ENCODE measurements at places on chromosomes 13 and 19.

DNA sequence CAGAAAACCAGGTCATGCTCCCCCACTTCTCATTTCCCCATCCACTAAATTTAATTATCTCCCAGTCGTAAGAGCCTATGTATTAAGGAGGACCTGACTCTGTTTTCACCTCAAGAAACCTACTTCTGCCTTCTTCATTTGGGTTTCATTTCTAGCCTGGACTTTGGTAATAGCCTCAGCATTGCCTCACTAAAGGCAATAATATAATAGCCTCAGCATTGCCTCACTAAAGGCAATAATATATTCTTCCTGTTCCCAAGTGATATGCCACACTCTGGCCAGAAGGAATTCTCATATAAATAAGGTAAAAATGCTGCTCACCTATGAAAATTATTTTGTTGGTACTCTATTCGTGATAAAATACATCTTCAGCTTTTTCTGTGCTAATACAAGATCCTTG, 993.9 kb downstream of the EFNB2 start:
- DNase-seq: no peak

DNA sequence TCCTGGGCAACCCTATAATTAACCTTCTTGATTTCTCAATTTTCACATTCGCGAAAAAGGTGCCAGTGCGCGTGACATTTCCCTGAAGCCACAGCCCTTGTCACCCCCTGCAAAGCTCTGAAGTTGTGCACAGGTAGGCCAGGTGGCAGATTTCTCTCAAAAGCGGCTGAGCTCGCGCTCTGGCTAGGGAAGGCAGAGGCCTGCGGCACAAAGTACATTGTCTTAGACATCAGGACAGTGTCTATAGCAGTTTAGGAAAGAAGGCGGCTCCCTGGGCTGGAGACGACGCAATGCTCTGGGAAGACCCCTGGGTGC, 42.9 kb upstream of the ZNF14 start:
- DNase-seq: peak; percentile 18

- peak; percentile 25 for DNase-seq
These were observed 529 bp downstream of the LONP1 start for GRCh38 chr19:5719274-5719960.

- DNase-seq: no peak
These were observed 1014.9 kb upstream of the ATXN8OS start for GRCh38 chr13:69092615-69093322.

DNA sequence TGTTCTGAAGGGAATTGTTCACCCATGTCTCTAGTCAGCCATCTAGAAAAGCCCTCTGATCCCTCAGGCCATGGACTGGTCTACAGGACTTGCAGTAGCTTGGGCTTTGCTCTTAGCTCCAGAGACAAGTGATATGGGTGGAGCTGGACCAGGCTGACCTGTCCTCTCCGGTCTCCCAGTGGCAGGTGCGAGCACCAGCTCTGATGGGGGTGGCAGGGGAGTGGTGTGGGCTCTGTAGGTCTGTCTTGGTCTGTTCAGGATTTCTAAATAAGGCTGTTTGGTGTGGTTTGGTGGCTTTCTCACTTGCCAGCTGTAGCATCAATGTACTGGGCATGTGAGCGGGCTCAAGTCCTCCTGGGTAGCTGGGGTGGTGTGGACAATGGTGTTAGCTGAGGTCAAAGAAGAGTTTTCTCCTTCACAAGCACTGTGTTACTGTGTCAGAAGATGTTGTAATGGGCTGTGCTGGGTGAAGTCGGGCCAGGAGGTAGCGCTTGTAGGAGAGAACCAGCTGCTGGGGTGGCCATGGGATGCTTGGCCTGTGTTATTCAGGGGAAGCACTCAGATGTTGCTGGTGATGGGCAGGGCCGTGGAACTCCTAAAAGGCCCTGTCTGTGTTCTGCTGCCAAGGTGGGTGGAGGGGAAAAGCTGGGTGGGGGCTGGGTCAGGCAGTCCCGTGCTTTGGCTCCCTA, 16.9 kb downstream of the GPC6 start:
- DNase-seq: no peak

- no peak for DNase-seq
These were observed 3.4 kb upstream of the CTU1 start for GRCh38 chr19:51111606-51112005.

- no peak for DNase-seq
These were observed 8.3 kb downstream of the NTN5 start for GRCh38 chr19:48664476-48664875.

GRCh38 chr19:3471954-3472655, 8.2 kb downstream of the SMIM24 start:
- peak; percentile 69 for DNase-seq

DNA sequence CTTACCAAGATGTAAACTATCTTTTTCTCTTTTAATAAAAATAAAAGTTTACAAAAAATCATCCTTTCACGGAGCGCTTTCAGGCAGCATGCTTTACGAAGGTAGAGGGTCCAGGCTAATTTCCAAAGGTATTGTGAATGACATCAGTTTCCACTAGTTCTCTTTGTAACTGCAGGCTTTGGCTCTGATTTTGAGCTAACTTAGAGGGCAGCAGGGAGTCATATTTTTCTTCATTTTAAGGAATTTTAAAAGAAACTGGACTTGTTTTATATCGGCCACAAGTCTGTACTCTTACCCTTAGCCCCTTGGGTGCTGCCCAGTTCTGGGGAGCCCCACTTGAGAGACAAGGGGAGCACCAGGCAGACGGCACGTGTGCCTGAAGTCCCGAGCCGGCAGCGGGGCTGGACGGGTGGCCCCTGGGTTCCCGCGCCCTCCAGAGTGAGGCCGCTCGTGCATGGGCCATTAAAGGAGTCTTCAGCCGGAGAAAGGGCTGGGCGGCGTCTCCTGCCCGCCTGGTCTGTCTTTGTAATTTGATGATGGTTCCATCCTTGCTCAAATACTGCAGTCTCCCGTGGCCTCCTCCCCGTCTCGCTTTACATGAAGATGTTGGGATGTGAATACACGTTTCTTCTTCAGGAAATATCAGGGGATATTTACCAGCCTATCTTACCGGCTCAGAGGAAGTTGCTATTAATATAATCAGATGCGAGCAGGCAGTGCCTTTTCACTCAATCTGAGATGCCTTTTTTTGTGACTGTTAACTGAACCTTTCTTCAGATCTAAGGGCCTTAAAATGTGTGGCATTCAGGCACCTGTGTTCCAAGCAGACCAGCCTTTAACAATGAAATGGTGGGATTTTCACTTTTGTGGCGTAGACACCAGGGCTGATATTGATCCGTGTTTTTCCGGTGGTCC, 67.4 kb downstream of the GGACT start:
- DNase-seq: no peak

DNA sequence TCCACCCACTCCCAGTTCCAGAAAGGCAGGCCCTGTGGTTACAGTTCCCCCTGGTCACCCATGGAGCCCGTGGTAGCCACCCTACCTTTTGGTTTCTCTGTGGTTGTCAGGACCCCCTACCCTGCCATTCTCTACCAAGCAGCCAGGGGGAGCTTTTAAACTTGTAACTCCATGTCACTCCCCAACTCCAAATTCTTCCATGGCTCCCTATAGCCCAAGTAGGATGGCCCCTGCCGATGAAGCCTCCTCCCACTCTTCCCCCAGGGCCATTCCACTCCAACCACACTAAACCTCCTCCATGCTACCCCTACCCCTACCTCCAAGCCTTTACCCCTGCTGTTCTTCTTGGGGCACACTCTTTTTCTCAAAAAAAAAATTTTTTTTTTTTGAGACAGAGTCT, 2.2 kb downstream of the S1PR2 start:
- DNase-seq: peak; percentile 48

DNA sequence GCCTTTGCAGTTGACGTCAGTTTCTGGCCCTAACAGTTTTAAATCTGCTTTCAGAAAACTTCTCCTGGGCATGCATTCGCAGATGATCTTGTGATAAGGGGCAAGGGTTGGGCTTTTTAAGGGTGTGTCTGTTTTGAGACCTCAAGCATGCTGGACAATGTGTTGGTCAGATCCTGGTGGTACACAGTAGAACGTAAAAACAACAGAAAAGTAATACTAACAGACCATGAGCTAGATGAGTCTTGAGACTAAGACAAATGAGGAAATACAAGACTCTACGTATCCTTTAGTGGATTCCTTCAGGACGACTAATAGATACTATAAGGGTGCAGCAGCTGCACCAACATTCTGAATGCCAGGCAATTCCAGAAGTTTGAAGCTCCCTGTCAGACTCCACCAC, 237.6 kb downstream of the DNAJC15 start:
- DNase-seq: no peak

GRCh38 chr13:20151612-20152011, 9.2 kb downstream of the GJA3 start:
- DNase-seq: no peak

- no peak for DNase-seq
These were observed 208.5 kb upstream of the ZNF536 start for GRCh38 chr19:30163663-30164062.

- DNase-seq: peak; percentile 83
These were observed 13.3 kb downstream of the CD70 start for GRCh38 chr19:6577476-6578125.

GRCh38 chr19:615619-616018, 17.7 kb downstream of the POLRMT start:
- DNase-seq: peak; percentile 43

DNA sequence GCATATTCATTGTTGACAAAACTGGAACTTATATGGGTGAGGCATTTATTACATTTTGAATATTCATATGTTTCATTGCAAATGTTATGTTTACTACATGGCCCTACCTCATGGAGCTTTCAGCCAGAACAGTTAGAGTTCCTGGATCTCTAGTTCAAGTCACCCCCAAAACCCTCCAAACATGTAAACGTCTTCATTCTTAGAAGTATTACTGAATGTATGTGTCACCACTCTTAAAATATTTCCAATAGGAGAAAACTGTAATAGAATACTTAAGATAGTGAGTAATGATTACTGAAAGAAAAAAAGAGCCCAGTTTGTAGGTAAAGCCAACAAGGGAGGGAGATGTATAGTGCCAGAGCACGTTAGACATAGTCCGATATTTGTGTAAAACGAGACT, 23.5 kb downstream of the URI1 start:
- no peak for DNase-seq

- DNase-seq: no peak
These were observed 29.1 kb downstream of the INTS6 start for GRCh38 chr13:51423766-51424165.

DNA sequence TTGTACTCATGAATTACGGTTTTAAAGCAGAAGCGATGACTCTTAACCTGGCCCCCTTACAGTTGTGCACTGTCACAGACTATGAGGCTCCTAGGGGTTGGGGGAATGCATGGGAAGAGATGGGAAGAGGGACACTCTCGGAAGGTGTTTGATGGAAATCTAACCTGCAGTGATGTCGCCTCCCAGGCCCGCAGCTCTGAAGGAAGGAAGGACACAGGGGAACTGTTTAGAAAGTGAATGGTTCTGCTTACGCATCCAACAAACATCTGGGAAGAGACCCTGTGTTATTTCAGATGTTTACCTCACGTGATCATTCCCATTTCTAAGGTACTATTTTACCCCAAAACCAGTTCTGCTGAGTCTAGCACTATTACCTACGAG, 48.0 kb upstream of the SLC7A9 start:
- DNase-seq: no peak

DNA sequence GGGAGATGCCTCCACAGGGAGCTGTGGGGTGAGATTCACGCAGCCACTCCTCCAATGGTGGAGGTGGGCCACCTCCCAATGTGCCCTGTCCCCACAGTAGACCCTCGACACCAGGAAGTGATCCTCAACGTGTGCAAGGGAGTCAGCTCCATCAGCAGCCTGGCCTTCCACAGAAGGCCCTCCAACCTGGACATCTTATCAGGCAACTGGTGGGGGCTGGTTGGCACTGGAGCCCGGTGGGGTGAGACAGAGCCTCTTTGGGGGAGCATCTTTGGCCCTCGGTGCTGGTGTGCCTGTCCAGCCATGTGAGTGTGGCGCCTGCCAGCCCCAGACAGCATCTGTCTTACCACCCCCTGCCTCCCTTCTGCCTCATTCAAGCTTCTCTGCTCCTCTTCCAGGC, 19.7 kb upstream of the RNF17 start:
- DNase-seq: no peak

DNA sequence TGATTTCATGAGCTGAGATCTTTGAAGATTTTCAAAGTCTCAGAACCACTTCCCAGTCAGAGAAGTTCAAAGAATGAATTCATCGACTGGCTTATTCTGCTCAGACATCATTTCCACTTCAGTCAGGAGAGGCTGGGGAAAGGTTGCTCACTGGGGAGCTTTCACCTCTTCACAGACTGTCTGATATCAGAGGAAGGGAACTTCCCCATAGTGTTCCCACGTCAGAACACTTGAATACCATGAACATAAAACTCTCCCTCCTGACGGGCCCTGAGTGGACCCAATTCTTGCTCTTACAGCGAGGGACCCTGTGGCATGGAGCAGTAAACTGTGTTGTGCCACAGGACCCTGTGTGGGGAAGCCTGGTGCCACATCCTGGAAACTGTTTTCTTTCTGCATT, 492.6 kb downstream of the COG6 start:
- no peak for DNase-seq

- no peak for DNase-seq
These were observed 9.8 kb downstream of the DDX39A start for GRCh38 chr19:14409146-14410023.

GRCh38 chr13:113579686-113580085, 4.9 kb upstream of the TFDP1 start:
- DNase-seq: no peak

DNA sequence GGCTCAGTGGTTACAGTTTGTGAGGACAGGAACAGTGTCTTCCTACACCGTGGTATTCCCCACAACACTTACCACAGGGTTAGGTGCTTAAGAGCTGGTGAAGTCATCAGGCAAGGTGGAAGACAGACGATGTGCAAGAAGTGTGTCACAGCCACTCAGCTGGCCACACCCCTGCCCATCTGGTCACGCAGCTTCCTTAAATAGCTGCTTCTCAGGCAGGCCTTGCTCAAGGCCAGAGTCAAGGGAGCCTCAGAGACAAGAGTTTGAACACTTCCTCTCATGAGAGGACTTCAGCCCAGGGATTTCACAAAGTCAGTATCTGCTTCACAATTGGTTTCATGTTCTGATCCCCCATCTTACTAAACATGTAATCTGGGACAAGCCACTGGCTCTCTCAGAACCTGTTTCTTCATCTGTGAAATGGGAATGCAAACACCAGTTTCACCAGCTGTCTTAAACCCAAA, 80.3 kb upstream of the FRY start:
- DNase-seq: peak; percentile 92

GRCh38 chr13:73366241-73366640, 307.4 kb downstream of the KLF5 start:
- no peak for DNase-seq

DNA sequence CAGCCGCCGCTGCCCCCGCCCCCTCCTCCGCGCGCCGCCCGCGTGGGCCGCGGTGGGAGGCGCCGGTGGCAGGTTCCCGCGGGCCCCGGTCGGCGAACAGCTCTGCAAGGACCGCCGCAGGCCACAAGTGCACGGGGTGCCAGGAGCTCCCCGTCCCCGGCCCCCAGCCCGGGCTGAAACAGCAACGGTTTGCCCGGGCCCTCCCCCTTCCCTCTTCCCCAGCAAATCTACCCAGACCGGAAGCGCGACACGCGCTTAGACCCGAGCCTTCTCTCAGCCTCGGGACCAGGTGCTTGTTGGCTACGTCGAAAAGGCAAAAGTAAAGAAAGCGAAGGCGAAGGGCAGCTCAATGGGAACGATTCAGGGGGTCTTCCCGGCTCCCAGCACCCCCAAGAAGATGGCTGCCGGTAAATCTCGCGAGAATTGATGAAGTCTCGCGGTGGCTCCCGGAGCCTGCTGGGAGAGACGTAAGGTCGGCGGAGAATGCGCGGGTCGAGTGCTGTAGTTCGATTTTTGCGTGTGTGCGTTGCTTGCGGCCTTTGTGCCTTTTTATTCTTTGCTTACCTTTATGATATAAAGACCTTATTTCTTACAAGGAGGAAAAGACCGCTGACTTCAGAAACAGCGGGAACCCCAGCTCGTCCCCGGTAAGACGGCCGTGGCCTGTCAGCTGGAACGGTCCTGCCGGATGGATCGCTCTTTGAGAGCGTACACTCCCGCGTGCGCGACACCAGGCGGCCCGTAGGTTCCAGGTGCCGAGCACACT, at the start of gene RBM26:
TSS of gene RBM26 (minus strand) at position 425 of the 766 bp plus-strand sequence. CDS start 481 bp downstream, outside the sequence.
- DNase-seq: peak; percentile 98
